Right ventricle myocardium inferior (tissue), 1 donor: ENCODE measurements at places on chromosomes 7 and 10. TPM values are rescaled to one million over a fixed set of nuclear protein-coding genes. Genes with fewer than 3 reads are reported as not detected.

DNA sequence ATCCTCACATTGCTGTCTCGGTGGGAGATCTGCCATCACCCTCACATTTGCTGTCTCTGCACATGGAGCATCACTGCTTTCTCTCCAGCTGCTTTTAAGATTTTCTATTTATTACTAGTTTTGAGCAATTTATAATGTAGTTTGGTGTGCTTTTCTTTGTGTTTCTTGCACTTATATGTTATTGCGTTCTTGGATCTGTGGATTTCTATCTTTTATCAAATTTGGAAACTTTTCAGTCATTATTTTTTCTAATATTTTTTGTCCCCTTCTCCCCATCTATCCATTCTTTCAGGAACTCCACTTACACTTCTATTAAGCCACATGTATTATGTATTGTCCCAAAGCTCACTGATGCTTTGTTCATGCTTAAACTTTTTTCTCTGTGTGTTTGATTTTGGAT, 108.9 kb downstream of the FOXL3 start:
- no peak for DNase-seq

DNA sequence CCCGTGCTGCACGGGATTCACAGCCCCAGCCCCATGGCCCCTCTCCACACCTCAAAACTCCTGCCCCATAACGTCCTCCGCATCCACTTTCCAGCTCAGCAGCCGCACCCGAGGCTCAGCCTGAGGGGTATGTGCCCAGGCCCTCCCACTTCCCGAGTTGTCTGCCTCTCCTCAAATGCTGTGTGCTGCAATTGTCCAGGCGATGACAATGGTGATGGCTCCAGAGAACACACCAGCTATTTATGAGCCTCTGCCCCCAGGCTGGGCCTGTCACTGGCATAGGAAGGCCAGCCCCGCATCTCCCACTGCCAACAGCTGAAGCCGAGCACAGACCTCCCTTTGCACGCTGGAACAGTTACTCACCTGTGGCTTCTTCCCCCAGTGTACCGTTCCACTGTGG, 2.4 kb upstream of the LDB3 start:
- peak; percentile 85 for DNase-seq

GRCh38 chr7:5424749-5425506, 1.3 kb upstream of the TNRC18 start:
- peak; percentile 85 for DNase-seq

- no peak for DNase-seq
Observed at GRCh38 chr10:66777665-66778064, 148.2 kb upstream of the LRRTM3 start.

GRCh38 chr10:106181501-106181900, 983.0 kb downstream of the SORCS1 start:
- no peak for DNase-seq

- no peak for DNase-seq
Observed at GRCh38 chr7:69814421-69814962, 216.2 kb downstream of the AUTS2 start.

DNA sequence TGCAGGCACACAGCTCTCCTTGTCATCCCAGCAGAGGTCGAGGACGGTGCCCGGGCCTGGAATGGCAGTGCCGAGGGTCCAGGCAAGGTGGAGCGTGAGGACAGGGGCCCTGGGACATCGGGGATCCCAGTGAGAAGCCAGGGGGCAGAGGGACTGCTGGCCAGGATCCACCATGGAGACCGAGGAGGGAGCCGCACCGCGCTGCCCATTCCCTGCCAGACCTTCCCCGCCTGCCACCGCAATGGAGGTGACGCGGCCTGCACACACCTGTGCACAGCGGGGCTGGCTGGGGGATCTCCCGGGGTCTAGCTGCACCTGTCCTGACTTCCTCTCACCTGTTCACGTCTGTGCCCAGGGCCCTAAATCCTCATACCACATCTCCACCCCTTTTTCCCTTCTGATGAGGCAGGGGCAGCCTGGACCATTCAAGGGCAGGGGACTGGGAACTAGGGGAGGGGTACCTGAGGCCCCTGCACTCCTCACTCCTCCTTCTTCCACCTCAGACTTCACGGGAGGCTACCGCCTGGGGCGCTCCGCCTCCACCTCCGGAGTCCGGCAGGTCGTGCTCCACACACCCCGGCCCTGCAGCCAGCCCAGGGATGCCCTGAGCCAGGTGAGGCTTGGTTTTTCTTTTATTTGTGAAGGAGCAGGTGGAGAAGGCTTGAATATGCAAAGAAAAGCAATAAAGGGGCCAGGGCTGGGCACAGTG, 6.9 kb downstream of the NYAP1 start:
- DNase-seq, result no peak

DNA sequence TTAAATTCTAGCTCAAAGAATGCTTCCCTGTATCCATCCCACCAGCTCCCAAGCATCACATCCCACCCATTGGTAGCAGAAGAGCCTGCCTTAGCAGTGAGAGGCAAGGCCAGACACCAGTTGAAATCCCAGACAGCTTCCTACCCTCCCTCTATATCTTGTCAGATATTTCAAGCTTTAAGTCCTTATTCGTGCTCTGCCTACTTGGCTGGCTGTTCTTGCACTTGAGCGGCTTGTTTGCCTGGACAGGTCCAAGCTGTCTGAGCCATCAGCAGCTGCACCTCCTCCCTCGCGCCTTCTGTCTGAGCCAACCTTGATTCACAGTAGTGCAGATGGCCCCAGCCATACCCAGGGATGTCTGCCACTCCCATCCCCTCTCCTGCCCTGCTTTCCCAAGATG, 16.4 kb downstream of the LRRC4 start:
- DNase-seq, result no peak

DNA sequence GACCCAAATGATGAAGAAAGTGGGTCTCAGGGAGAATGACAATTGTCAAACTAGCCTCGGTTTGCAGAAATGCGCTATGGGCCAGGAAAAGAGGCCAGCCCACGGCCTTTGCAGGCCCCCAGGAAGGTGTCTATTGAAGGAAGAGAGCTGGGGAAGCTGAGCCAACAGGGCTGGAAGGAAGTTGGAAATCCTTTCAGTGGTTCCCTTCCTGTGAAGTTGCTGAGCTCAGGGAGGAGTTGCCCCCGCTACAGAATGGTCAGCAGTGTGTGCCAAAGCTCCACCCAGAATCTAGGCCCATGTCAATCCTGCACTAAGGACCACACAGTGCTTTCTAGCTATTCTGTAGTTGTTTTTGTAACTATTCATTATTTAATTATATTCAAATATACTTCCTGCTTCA, 91.6 kb upstream of the ANLN start:
- DNase-seq, result no peak

- no peak for DNase-seq
Observed at GRCh38 chr10:70603449-70603801, 884 bp upstream of the PRF1 start.

DNA sequence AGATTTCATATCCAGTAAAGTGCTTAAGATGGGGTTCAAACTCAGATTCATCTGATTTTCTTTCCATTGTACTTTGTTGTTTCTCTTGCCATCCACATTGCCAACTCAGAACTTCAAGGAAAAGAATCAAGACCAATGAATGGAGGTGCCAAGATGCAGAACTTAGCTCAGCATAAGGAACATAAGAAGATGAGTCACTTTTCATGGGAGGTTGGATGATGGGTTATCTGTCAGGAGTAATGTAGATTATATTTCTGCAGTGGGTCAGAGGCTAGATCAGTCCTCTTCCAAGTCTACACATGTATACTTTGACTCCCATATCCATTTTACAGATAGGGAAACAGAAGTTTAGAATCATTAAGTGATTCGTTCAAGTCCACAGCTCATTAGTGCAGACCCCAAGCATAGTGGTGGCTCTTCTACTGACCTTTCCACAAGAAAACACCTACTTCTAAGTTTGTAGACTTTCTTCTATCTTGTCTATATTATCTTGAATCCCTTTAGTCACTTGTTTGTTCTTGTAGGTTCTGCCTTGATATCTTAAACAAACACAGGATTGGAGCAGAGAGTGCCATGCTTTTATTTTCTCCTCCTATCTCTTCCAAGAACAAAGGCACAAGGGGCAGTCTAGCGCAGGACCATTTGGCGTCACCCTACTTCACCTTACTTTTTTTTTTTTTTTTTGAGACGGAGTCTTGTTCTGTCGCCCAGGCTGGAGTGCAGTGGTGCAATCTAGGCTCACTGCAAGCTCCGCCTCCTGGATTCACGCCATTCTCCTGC, 14.0 kb upstream of the ADD3 start:
- DNase-seq, result no peak

DNA sequence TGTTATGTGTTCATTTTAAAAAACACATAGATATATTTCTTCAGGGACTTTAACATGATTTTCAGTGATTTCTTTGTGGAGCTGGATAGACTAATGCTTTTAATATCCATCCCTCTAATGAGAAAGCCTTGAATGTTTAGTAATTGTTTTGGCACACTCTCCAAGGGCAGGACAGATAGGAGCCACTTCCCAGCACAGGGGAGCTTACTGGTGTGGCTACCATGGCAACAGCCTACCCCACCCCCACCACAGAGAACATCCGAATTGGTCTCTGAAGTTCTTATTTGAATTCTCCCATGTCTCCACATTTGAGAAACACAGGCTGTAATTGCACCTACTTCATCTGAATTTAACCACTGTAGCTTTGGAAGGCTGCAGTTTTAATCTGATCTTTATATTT, 87.7 kb downstream of the PRKG1 start:
- DNase-seq, result peak; percentile 50

The UBE2H gene
- 103 TPM for total RNA-seq

The MRPS24 gene
- 193 TPM for total RNA-seq

The CALML3 gene
- total RNA-seq, result not detected
